Activated CD4-positive, alpha-beta memory T cell treated with anti-CD3 and anti-CD28 coated beads, Interleukin-2, amount 10 ng/mL, durations not matched to agents 7 days and 5 days (primary cell): ENCODE measurements at places on chromosomes 7 and 10.
A peak's percentile ranks its signal among the peaks of the same experiment; 100 is the strongest.

GRCh38 chr10:93478873-93479272 is 3.3 kb downstream of the MYOF start:
- DNase-seq, result no peak

DNA sequence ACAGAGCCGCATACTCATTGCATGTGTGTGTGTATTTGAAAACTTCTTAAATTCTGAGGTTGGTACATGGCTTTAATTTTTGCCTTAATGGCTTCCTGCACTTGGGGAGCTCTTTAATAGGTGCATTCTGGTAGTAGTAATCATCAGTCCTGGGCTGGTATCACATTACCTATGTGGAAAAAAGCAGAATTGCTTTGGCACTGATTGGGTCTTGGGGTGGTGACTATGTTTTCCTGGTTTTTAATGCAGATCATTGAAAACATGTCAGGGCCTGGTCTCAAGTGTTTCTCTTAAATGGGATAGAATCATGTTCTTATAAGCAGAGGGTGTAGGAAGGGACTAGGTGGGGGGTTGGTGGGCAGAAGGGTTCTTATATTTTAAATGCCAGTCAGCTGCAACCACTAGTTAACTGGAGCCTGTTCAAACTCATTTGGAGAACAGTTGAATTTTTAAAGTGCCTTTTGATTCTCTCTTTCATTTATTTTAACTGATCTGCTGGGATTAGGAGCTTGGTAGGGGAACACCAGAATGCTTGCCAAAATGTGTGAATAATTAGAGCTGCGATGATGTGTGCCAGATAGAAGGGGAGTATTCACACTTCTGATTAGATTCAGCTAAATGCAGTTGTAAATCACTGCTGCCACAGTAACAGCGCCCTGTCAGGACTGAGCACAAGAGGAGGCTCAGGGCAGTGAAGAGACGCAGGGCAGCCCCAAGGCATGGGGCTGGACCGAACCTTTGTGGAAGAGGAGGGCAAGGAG is 633.5 kb upstream of the GALNT17 start:
- DNase-seq, result no peak

DNA sequence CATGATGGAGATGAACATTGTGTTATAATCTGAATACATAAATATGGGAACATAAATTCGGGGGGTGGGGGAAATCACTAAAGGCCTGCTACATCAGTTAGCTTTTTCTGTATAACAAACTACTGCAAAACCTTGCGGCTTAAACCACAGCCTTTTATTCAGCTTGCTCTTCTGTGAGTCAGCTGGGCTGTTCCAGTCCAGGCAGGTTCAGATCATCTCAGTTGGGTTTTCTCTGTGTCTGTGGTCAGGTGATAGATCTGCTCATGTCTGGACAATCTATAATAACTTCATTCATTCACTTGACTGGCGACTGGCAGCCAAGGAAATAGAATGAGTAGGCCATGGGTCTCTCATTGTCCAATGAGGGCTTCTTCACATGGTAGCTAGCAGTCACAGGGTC is 23.5 kb downstream of the HTR7 start:
- DNase-seq, result no peak

DNA sequence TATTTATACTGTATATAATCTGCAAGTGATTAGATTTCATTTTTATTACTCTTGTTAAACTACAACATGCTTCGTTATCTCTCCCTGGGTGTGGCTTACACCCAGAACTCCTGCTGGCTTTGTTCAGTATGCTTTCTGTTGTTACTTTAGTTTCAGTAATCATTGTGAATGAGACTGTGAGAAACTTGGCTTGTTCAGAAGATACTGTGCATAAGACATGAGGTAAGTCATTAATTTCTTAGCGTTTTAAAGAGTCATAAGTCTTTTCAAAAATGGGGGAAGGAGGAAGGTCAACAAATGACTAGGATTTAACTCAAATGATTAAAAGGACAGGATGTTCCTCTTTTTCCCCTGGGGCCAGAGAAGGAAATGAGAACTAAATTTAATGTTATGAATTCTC is 11.6 kb upstream of the ADD3 start:
- DNase-seq, result no peak

DNA sequence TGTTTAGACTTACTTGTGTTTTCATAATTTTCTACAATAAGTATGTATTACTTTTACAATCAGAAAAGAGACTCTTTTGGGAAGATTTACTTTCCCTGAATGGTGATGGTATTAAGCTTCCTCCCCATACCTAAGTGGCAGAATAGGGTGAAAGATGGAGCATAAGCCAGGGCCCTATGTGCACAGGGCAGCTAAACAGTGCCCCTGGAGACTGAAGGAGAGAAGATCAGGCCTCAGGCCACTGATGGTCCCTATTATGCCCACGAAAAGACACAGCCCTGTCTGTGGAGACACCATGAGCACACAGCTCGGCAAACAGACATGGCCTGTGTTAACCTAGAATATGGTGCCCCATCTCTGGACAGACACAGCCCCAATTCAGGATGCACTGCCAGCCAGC is 139.4 kb downstream of the OAT start:
- DNase-seq, result no peak

- DNase-seq, result no peak
These were observed 50.1 kb downstream of the NSUN6 start for GRCh38 chr10:18601321-18601720.

DNA sequence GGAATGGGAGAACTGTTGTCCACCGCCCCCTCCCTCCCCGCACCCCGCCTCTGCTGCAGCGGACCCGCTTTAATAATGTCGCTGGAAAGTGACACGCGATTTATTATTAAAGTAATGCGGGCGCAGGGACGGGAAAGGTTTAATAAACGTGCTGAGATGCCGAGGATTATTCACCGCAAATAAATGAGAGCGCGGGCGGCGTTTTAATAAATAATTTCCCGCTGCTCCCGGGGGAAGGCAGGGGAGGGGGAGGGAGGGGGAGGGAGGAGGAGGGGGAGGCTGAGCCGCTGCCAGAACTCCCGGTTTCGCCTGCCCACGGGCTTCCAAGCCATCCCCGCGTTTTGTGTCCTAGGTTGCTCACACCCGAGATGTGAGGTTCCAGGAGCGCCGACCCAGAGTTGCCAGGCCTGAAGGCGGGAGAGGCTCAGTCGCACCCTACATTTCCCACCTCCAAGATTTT is 5.1 kb downstream of the KAZALD1 start:
- DNase-seq, result no peak

- DNase-seq, result no peak
These were observed 315.1 kb downstream of the NEBL start for GRCh38 chr10:20582041-20582440.

GRCh38 chr10:101291331-101292193 is 62.3 kb upstream of the LBX1 start:
- DNase-seq, result peak; percentile 33

DNA sequence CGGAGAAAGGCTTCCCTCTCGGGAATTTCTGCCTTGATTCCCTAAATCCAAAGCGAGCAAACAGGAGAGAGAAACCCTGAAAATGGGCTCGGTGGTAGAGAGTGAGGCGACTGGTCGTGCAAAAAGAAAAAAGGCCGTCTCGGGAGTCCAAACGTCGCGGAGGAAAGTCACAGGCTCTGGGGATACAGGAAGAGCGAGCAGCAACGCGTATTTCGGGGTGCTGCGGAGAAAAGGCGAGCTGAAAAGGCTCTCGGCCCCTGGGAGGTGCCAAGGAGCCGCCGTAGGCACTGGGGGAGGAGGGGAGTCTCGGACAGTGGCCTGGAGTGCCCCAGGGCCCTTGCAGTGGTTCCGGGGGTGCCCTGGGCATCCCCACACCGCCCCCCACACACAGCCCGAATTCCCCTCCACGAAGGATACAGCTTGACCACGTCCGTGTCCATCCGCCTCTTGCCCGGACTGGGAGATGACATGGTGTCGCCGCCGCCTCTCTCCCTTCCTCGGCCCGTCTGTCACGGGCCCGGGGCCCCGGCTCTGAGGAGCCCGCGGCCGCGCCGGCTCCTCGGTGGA is 591 bp downstream of the UBE2H start:
- peak; percentile 56 for DNase-seq

DNA sequence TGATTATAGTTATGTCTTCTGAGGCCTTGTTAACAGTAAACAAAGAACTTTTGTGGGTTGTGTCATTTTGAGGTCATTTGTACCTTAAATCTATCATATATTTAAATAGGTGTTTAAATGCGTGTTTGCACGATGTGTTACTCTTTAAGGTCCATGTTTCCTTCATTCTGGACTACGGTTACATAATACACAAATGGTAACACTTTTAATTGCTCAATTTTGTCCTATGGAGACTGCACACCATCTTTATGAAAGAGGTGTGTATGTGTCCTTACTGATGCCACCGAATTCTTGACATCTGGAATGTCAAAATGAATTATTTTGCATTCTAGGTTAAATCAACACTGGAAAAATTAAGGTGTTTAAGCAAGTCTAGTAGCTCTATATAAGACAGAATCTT is 1.7 kb downstream of the PALS2 start:
- no peak for DNase-seq

DNA sequence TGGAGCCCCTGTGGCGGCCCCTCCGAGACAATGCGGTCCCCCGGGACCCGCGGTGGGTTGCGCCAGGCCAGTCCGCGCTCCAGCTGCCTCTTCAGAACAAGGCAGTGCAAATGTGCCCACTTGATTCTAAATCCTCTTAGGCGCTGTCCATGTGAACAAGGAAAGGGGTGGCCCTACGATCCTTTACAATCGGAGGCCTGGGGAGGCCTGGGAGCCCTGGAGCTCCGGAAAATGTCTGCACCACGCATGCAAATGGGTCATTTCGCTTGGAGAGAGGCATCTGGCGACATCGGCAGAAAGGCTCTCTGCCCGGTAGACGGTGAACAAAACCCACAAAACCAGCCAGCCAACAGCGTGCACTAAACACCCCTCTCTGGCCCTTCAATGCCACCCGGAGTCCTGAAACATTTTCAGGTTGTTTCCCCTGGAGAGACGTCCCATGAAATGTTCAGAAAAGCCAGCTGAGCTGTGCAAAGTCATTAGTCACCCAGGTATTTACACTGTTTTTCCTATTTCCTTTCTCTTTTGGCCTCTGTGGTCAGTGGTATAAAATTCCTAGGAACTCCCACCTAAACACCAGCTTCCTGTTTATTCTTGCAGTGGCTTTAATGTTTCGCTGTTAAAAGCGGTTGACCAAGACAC is 102.8 kb upstream of the ZNF438 start:
- DNase-seq, result peak; percentile 34

DNA sequence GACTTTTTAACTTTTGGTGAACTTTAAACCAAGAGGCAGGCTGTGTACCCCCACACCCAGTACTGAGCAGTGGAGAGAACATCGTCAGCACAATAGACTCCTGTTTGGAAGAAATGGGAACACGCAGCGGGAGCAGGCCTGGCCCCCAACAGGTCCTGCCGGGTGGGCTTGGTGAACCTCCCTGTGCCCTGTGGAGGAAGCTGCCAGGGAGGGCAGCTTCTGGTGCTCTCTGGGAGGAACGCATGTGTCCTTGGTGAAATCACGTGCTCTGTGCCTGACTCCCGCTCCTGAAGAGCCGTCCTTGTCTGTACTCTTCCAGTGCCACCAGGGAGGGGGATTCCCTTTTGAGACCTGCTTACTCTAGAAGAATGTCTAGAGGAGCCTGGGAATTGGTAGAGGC is 31.6 kb downstream of the CHAT start:
- no peak for DNase-seq

DNA sequence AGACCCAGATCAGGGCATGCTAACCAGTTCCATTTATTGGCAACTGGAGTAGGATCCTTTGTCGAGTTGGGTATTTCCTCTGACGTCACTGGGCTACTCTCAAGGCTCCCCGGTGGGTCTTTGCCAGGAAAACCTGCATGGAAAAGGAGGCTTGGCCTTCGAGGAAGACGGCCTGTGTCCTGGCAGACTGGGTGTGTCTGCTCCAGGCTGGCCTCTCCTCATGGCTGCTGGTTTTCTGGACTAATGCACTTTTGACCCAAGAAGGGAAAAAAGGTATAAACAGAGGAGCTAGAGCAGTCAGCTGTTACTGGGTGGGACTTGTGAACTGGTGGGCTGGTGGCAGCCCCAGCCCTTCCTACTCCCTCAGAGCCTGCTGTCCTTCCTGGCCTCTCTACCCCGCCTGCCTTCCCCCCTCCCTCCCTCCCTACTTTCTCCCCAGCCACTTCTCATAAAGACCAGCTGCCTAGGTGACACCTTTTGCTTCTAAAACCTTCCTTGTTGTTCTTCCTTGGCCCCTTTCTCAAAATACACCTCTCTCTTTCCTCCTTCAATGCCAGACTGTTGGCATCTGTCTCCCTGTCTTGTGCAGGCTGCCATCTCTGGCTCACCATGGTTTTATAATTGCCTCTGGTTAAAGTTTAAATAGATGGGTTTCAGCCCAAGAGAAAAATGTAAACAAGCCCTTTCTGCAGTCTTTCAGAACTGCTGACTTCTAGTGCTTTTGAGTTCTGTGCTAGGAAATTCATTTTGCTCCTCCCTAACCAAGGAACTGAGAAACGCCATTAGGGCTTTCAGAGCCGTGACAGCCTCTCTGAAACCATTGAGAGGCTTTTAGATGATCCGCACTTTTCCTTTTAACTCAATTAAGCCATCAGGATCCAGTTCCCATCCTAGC is 101.8 kb upstream of the MKLN1 start:
- DNase-seq, result no peak

- DNase-seq, result no peak
These were observed 29.4 kb downstream of the AGAP4 start for GRCh38 chr10:45817912-45818311.

DNA sequence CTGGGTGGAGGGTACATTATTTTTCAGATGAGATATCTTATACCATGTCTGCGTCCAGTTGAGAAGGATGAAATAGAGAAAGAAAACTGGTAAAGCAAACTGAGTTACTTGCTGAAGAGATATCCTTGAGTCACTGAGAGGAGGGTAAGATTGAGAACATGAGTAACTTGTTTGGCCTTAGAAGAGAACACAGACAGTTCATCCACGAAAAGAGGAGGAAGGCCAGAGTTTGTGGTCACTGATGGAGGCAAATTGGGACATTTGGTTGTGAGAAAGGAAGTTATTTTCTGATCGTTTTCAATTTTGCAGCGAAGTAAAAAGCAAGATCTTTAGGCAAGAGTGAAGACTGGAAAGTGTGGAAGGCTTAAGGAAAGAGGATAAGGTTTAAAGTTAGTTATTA is 15.6 kb downstream of the MBL2 start:
- no peak for DNase-seq

DNA sequence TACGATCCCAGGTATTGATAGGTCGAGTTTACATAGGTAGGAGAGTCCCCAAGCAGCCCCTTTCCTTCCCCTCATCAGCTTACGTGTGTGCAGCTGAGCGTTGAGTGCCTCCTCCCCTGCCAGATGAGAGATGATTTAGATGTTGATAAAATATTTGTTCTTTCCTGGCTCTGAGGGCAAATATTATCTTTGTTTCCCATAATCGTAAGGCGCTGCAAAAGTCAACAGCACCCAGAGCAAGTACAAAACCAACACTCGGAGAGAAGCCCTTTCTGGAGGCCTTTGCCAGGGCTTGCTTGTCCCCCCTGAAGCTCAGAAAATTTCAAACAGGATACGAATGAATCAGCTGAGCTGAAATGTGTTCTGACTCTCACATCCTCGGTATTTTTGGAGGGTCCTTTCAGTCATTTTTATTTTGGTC is 683.2 kb downstream of the LRMDA start:
- no peak for DNase-seq
